WERI-Rb-1 (cell line): ENCODE measurements at places on chromosomes 6 and 20.
A peak's percentile ranks its signal among the peaks of the same experiment; 100 is the strongest.

- no peak for DNase-seq
Observed at GRCh38 chr20:6994452-6994851, 227.0 kb downstream of the BMP2 start.

GRCh38 chr20:47663354-47664067 is 121.8 kb downstream of the SULF2 start:
- peak; percentile 86 for DNase-seq

DNA sequence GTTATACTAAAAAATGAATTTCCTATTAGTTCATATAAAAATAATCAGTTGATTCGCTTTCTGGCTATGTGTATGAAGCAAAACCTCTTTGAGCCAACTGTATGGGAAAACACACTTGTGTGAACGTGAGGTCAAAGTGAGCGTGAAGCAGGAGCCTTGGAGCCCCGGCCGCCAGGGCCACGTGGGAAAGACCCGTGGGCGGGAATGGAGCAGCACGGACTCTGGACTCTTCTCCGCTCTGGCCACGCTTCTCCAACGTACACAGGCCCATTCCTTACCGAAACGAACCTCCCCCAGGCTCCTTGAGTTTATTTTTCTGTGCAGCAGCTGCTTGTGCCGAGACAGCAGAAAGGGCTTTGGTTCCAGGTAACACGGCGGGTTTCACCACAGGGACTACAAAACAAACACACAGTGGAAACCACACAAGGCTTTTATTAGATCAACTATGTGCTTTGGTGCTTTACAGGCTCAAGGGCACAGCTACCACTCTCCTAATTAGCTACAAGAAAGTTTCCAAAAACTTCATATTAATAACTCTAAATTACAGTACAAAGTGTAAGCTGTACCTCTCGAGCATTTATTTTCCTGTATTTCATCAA is 62.7 kb downstream of the TAF4 start:
- no peak for DNase-seq

DNA sequence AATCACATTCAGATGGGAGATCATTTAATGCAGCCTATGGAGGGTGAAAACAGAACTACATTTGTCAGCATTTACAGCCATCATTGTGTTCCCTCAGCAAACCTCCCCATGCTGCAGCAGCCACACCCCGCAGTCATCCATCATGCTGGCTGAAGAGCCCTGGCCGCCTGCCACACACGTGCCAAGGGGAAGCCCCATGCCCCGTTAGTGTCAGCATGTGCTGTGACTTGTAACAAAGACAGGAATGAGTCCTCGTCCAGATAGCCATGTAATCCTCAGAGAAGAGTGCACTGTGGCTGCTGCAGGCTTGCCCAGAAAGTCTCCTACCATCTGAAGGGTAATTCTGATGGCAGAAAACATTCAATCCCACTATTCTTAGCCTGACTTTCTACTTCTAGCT is 1097.8 kb downstream of the KIF16B start:
- no peak for DNase-seq

- DNase-seq: no peak
Observed at GRCh38 chr20:62618611-62619529, 23.4 kb upstream of the SLCO4A1 start.

GRCh38 chr6:148239801-148240460 is 102.7 kb upstream of the SASH1 start:
- no peak for DNase-seq

DNA sequence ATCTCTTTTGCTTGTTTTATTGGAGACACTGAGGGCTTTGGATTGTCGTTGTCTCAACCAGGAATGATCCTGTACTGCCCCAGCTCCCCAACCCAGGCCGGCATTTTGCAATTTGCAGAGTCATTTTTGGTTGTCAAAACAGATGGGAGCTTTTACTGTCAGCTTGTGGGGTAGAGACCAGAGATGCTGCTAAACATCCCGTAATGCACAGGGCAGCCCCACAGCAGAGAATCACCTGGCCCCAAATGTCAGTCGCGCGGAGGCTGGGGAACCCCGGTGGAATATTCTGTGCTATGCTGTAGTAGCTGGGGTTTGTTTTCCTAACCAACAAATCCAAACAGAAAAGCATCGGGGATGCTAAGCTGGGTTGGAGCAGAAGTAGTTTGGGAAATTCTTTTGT is 99.7 kb downstream of the TSHZ2 start:
- DNase-seq: no peak

- DNase-seq: peak; percentile 27
Observed at GRCh38 chr6:96899019-96899418, 1.3 kb upstream of the NDUFAF4 start.

GRCh38 chr20:137668-138490 is 4.5 kb upstream of the DEFB126 start:
- peak; percentile 35 for DNase-seq

DNA sequence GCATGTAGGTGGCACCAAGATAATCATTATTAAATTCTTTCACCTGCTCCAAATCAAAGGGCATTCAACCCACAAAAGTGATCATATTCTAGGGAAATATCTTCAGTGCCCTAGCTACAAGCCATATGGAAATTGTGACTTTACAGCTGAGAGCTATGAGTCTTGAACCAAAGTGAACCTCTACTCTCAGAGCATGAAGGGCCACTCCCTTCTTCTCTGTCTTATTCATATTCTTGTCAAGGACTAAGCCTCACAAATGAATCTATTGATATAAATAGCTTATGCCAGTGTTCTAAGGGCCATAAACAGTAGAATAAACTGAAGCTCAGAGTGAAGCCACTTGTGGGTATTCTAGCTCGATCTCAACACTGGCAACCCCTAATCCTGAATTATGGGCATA is 29.6 kb downstream of the SPINT4 start:
- DNase-seq: no peak

- no peak for DNase-seq
Observed at GRCh38 chr20:64238115-64238825, 17.3 kb upstream of the PCMTD2 start.

DNA sequence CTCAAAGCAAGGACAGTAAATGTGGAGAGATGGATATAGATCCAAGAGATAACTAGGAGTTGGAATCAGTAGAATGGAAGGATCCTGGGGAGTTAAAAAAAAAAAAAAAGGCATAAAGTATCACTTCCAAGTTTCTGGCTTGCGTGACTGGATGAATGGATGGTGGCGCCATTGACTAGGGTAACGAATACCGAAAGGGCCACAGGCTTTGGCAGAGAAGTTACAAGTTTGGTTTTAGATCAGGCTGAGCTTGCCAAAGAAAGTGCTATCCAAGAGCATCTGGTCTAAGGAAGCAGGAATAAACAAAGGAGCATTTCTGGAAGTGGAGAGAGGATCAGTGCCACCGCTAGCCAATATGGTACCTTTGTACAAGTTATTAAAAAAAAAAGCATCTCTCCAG is 17.5 kb downstream of the L3MBTL1 start:
- DNase-seq: no peak
